Activated CD4-positive, alpha-beta T cell treated with anti-CD3 and anti-CD28 coated beads, Interleukin-2, amount 50 U/mL, for 48 hours (primary cell): ENCODE measurements at places on chromosomes 7 and 10.

DNA sequence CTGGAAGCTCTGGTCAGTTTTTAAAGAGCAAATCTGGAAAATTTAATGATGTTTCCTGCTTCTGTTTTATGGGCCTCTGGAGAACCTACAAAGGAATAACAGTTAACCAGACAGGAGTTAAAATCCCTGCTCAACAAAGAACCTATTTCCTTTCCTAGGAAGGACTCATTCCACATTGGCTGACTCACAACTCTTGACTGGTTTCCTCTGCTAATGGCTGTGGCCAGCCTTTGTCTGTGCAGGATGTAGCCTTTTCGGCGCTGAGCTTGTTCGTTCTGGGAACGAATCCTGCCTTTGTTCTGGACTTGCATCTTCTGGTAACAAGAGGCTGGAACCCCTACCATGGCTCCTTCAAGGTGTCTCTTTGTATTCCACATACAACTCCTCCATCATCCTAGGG lies 112.8 kb upstream of the PDCD4 start:
- no peak for DNase-seq

DNA sequence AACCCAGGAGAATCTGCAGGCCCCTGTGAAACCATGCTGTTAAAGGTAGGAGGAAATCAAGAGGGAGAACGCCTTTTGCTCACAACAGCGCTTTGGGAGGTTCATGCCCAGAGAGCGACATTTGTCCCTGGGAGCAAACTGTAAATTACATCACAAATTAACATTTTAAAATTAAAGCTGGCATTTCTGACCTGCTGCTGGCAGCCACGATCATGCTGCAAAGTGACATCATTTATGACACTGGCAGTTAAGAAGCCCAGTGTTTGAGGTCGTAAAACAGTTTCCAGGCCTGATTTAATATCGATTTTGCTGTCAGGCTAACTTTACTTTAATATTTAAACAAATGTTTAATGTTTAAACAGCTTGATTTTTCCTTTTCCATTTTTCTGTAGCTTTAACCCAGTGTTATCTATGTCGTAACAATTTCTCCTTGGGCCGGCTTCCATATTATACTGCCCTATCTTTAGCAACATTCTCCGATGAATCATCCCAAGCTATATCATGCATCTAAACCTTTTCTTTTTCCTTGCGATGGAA lies 86.5 kb upstream of the NPVF start:
- DNase-seq = no peak

DNA sequence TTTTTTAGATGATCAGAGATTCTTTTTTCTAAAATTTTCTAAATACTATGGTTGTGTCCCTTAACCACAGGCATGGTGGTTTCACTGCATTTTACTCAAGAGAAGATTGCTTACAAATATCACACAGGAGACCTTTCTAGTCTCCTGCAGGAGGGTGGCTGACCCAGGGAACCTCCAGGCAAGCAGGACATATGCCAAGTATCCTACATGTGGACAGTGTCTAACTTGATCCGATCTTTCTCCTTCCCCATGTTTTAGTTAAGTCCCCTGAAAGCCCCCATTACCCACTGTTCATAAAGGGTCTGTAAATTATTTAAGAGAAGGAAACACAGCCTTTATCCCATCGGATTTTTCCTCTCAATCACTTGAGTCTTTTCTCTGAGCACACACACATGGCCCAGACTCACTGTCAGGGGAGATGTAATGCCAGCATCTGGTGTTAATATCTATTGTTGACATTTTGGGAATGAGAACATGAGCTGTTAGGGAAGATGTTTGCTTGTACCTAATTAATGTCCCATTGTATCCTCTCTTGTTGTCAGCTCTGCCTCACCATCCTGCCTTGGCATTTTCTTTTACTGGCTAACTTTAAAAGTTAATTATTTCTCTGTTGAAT lies 755.2 kb downstream of the AUTS2 start:
- DNase-seq = no peak

DNA sequence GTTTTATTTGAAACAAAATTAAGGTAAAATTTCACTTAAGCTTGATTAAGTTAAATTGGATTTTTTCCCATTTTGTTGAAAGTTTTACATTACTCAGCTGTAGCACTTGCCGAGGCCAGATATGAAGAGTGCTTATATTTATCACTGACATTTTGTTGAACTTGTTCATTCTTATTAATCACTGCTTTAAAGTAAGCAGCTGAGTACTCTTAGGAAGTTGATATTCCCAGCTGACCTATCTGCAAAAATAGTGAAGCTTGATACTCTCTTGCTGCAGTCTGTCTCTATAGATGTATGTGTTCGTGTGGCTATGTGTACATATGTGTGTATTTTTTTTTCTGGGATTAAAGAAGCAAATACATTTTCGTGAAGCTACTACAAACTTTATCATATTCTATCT lies 150.0 kb downstream of the SKAP2 start:
- DNase-seq = no peak

- no peak for DNase-seq
Measured at GRCh38 chr10:59857049-59857448, 49.3 kb downstream of the CCDC6 start.

DNA sequence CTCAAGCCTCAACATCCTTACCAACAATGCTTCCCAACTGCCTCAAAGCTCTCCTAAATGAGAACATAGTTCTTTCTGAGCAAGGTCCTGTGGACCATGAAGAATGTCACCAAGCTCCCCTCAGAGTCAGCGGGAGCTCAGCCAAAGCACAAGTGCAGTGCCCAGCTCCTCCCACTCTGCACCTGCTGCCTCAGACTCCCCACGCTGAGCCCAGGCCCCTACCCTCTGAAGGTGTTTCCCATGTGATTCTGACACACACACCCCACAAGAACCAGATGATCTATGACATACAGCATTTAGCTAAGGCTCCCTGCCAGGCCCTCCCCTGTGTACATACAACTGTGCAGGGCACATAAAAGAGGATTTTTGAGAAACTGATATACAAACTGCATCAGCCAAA lies 19.2 kb downstream of the ERCC6 start:
- DNase-seq = no peak

DNA sequence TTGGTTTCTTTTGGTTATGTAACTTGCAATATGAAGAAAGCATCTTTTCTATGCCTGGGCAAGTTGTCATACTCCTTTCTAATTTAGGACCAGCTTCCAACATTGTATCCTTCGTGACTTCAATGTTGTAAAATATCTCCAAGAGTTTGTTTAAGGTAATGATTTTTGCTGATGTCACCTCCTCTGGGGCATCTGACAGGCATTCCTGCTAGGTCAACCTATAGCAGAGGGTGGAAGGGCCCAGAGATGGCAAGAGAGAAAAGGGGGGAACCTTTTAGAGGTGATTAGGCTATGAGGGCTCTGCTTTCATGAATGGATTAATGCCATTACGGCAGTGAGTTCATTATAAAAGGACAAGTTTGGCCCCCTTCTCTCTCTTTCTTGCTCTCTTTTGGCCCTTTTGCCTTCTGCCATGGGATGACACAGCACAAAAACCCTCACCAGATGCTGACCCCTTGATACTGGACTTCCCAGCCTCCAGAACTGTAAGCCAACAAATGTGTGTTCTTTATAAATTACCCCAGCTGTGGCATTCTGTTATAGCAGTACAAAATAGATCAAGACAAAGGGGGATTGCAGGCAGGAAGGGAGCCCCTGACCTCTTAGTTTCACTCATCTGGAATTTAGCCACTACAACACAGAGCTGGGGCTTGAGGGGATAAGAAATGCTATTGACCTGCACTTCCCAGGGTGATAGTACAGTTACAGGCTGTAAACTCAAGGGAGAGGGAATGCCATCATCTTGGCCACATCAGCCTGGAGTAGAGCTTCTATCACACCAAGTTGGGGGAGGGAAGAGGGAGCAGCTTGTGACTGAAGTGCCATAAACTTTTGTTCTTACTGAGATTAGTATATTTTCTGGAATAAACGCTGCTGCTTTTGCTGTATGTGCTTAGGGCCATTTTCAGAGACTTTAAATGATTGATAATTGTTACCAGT lies 195.9 kb downstream of the CFTR start:
- DNase-seq = no peak

- DNase-seq = no peak
Measured at GRCh38 chr10:59586407-59586891, 123.2 kb downstream of the SLC16A9 start.

DNA sequence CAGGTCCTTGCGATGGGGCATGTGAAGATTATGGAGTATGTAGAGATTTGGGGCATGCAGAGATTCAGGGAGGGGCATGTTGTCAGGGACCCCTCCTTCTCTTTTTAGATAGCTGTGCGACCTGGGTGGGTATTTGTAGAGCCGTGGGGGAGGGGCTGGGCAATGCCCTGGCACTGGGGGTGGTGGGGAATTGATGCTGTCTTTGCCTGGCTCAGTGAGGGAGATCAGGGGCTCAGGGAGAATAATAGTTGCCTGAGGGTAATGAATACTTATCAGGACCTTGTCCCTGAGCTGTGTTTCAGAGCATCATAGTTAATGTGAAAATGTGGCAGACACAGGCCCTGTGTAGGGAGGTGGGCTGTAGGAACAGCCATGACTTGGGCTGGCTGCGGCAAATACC lies 3.5 kb downstream of the RAMP3 start:
- DNase-seq = no peak

- no peak for DNase-seq
Measured at GRCh38 chr10:133422807-133423771, 1.3 kb downstream of the SPRN start.

DNA sequence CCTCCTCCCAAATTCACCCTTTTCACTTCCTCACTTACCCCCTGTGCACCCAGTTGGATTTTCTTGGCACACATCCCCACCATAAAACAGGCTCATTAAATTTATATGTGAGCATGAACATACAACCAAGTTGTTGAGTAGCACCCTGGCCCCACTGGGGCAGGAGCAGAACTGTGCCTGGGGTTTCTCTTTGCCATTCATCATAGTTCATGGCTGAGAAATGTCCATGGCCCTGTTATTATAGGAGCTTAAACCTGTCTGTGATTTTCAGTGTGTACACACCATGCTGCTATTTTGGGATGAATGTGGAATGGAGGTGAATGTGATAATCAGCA lies 618.8 kb downstream of the LRMDA start:
- no peak for DNase-seq

- DNase-seq = no peak
Measured at GRCh38 chr10:78961760-78962159, 107.0 kb upstream of the ZMIZ1 start.

DNA sequence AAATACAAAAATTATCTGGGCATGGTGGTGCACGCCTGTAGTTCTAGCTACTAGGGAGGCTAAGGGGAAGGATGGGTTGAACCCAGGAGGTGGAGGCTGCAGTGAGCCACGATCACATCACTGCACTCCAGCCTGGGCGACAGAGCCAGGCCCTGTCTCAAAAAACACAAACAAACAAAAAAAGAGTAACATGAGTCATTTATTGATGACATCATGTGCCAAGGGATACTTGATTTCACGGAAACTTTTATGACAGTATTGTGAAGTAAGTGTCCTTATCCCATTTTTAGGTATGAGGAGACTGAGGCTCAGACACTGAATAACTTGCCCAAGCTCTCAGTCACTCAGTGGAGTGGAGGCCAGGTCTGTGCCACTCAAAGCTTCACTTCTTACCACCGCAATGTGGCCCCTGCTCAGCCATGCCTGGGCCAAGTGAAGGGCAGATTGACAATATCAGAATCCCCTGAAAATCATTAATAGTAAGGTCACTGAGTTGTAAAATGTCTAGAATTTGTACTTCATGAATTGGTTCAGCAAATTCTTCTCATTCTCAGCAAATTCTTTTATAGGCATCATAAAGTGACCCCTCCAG lies 36.5 kb downstream of the EMX2 start:
- DNase-seq = no peak

DNA sequence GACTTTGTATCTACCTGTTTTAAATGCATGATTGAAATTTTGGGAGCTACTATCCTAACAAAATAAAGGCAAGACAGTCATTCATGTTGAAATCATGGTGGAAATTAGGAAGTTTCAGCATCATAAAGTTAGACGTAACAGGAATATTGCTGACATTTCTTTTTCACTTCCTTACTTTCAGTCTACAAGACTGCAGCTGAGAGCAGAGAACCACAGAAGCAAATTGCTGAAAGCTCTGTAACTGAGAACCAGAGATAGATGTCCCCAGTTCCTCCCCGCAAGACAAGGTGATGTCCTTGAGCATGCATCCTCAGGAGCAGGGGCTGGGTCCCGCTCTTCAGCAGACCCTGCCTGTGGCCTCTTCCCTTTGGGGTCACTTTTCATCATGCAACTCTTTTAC lies 466.3 kb upstream of the POM121L12 start:
- no peak for DNase-seq

DNA sequence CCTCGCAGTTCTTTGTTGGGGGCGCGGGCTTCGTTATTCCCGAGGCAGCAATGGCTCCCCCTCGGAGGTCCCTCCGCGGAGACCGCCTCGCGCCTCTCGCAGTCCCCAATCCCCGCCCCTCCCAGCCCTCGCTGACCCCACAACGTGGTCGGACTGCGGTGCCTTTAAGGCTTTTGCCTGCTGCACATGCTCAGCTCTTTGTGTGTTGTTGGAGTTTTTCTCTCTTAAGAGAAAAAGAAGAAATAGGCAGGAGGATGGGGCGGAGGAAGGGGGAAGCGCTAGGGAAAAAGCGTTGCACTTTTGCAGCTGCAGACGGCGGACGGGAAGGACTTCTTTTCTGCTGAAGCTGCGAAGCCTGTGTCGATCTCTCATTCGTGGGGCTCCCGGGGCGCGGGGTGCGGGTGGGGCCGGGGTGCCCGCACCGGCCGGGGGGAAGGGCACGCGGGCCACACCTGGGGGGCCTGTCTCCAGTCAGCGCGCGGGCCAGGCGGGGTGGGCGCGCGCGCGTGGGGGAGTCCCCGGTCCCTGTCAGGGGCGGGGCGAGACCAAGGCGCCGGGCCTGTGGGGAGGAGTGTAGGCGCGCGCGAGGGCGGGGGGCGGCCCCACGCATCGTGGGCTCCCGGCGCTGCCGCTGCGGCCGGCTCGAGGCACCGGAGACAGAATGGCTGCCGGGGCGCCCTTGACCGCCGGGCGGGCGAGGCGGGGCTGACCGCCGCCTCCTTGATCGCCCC lies 445 bp upstream of the ATRNL1 start:
- DNase-seq = peak; percentile 6

- no peak for DNase-seq
Measured at GRCh38 chr7:25073451-25073850, 51.6 kb downstream of the CYCS start.

GRCh38 chr10:43524434-43525247 lies 49.8 kb downstream of the ZNF239 start:
- no peak for DNase-seq

- DNase-seq = no peak
Measured at GRCh38 chr7:15335390-15335789, 226.4 kb downstream of the AGMO start.

DNA sequence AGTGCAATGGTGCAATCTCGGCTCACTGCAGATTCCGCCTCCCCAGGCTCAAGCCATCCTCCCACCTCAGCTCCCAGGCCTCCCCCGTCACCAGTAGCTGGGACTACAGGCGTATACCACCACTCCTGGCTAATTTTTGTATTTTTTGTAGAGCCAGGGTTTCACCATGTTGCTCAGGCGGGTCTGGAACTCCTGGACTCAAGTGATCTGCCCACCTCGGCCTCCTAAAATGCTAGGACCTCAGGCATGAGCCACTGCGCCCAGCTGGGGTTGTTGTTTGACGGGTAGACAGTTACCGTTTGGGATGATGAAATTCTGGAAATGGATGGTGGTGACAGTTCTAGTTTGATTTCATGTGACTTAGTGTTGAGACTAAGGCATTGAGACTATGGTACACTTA lies 15.3 kb downstream of the CALML3 start:
- no peak for DNase-seq

GRCh38 chr10:107163076-107163855 lies 1.2 kb downstream of the SORCS1 start:
- no peak for DNase-seq
